ENCODE measurements at places on chromosomes 6 and 20.

DNA sequence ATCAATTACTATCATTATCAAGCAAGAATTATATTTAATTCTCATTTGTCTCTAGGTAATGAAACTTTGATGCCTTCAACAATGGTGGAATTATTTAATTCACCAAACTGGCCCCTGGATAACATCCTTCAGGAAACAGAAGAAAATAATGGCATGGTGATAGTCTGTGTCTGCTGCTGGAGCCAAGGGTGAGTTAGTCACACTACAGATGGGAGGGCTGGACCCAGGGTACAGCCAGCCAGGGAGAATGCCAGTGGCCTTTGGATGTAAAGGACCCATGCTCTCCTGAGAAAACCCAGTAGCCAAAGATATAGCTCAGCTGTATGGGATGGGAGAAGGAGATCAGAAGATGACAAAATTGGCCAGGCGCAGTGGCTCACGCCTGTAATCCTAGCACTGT is 60.0 kb upstream of the CNKSR3 start:
- no peak for DNase-seq

DNA sequence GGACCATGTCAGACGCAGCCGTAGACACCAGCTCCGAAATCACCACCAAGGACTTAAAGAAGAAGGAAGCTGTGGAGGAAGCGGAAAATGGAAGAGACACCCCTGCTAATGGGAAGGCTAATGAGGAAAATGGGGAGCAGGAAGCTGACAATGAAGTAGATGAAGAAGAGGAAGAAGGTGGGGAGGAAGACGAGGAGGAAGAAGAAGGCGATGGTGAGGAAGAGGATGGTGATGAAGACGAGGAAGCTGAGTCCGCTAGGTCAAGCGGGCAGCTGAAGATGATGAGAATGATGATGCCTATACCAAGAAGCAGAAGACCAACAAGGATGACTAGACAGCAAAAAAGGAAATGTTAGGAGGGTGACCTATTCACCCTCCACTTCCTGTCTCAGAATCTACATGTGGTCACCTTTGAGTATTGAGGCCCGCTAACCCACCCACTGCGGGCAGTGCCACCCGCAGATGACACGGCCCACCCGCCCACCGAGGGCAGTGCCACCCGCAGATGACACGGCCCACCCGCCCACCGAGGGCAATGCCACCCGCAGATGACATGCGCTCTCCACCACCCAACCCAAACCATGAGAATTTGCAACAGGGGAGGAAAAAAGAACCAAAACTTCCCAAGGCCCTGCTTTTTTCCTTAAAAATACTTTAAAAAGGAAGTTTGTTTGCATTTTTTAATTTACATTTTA is 43.3 kb downstream of the MGME1 start:
- no peak for DNase-seq

DNA sequence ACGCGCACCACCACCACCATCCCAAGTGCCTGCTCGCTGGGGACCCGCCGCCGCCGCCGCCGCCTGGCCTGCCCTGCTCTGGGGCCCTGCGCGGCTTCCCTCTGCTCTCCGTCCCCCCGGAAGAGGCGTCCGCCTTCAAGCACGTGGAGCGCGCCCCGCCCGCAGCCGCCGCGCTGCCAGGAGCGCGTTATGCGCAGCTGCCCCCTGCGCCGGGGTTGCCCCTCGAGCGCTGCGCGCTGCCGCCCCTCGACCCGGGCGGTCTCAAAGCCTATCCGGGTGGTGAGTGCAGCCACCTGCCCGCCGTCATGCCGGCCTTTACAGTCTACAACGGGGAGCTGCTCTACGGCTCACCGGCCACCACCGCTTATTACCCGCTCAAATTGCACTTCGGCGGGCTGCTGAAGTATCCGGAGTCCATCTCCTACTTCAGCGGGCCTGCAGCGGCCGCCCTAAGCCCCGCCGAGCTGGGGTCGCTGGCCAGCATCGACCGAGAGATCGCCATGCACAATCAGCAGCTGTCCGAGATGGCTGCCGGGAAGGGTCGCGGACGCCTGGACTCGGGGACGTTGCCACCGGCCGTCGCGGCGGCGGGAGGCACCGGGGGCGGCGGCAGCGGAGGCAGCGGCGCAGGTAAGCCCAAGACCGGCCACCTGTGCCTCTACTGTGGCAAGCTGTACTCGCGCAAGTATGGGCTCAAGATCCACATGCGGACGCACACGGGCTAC is 7.2 kb downstream of the PRDM13 start:
- no peak for DNase-seq

DNA sequence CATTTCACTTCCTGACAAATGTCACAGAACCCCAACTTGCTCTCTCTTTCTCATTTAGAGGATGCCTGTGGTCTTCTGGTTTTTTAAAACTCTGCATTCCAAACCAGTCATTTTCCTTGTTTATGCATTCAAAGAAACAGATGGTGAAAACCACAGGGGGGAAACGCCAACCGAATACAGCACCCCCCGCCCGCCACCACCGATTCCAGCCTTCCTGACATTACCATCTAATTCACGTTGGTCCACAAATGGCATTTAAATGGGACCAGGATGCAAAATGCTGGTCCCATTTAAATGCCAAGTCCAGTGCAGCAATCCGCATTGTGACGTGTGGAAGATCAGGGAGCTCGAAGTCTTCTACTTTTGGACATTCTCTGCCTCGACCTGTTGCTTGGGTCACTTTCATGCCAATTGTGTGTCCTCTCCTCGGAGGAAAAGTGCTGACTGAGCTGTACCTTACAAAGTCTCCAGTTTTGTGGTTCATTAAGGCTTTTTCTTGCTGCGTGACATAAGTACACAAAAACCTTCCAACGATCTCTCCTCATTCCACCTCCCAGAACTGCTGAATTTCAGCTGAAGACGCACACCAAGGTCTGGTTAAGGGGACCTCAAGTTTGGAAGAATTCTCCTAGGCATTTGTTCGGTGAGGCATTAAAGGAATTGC is 35.8 kb downstream of the NEDD9 start:
- DNase-seq: no peak

DNA sequence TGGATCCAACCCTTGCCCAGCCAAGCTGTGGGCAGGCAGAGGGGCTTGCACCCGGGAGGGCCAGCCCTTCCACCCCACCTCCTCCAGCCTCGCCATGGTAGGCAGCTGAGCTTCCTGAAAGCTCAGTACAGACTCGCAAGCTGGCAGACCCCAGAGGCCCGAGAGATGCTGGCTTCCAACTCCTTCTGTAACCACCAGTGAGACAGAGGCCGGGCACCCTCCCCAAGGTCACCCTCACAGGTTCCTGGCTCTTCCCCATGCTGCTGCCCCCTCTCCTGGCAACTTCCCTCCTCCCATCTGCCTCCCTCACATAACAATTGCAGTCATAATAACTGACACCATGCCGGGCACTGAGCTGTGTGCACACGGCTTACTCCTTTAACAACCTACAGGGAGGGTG is 26.2 kb upstream of the NOL4L start:
- DNase-seq: no peak

- DNase-seq: no peak
These were observed 620.1 kb downstream of the COL12A1 start for GRCh38 chr6:74585753-74586152.

DNA sequence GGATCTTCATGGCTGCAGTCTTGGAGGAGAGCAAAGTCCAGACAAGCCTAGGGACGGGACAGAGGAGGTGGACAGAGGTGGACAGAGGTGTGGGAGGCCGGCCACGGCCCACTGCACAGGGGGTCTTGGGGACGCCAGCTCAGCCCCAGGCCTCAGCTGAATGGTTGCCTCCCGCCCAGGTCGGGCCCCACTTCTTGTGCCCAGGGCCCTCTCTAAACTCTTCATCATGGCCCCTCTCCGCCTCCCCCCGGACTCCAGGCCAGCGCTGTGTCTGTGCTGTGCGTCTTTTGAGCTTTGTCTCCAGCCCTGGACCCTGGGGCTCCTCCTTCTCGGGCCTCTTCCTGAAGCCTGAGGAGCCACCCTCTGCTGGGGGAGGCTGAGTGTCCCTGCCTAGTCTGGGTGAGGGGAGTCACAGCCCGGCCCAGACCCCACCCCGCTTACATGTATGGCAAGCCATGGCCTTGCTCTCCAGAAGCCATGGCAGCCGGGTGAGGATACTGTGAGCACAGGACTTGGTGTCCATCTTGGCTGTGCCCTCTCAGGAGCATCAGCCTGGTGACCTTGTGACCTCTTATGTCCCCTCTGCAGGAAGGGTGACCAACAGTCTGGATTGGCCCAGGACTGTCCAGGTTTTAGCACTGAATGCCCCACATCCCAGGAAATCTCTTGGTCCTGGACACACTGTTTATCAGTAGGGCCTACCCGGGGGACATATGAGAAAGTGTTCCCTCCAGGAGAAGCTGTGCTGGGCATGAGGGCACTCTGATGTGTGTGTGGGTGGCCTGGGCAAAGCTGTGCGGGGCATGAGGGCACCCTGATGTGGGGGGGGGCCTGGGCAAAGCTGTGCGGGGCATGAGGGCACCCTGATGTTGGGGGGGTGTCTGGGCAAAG is 9.4 kb upstream of the NPBWR2 start:
- DNase-seq: no peak

GRCh38 chr6:30691208-30691847 is 544 bp upstream of the NRM start:
- no peak for DNase-seq

- DNase-seq: no peak
These were observed 259.4 kb upstream of the STXBP5 start for GRCh38 chr6:146944809-146945208.

DNA sequence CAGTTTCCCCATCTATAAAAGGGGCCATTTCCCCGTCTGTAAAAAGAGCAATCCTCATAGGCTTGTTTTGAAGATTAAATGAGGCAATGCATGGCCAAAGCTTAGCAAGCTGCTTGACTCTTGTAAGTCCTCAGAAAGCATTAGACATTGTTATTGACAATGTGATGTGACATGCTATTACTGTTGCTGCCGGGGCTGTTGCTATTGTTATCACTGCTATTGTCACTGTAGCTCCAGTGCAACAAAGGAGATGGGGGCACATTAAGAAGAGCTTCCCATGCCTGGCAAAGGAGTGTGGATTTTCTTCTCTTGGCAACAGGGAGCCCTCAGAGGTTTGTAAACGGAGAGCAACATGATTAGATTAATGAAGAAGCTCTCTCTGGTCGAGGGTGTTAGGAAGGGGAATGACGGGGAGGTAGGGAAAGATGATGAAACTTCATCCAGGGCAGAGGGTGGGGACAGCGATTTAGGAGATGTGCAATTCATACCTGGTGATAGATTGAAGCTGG is 33.1 kb upstream of the FAM83D start:
- DNase-seq: no peak

- no peak for DNase-seq
These were observed 35.2 kb downstream of the SYNDIG1 start for GRCh38 chr20:24504331-24505285.

DNA sequence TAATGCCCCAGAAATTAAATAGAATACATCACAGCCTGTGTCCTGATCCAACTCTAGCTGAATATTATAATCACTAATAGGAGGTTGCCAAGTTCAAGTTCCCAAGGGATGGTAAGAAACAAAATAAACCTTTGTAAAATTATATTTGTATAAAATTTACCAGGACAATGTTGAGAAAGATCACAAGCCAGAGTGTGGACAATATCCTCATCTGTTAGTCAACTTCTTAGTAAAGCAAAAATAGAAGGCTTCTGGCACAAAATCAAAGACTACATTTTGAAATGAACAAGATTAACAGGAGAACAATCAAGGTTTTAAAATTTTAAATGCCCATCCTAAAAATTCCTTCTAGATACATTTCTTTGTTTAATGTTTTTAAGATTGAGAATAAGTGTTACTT is 290.4 kb upstream of the HSF2 start:
- DNase-seq: no peak

GRCh38 chr6:3915076-3915791 is 66.1 kb downstream of the FAM50B start:
- DNase-seq: no peak

DNA sequence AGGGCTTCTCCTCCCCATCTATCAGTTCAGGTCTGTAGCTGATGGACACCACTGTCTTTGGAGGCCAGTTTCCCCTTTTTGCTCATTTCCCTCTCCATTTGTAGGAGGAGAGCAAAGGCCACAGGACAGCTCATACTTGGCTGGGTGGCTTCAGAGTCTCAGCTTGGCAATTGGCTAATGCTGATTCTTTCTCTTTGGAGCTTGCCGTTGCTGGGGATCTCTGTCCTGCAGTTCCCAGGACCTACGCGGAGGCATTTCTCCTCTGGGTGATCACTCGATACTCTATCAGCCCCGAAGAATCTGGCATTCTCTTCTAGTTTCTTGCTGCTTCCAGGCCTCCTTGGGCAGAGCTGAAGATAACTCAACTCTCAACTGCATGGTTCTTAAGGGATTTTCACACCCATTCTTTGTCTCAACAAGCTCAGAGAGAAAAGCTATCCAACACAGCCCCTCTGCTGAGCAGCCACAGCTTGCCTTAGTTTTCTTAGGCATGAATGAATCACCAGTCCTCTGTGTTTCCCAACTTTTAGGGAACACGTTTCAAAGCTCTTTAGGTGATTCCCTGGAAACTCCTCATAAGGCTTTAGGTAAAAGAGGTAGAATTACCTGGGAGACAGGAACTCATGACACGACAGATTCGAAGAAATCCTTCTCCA is 19.2 kb upstream of the SSR1 start:
- DNase-seq: no peak

DNA sequence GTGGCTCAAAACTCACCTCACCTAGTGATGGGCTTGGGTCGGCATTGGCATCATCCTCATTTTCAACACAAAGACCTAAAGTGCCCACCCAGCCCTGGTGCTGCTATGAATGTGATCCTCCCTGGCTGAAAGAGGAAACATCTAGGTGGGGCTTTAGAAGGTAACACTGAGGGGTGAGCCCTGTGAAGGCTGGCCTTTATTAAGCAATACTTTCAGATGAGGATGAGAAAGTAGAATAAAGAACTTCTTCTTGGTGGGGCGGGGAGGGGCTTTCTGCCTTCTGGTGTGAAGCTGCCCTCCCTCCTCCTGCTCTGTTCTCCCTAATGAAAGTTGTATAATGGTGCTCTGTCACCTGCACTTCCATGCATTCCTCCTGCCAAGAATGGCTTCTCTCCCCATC is 133.0 kb upstream of the TRAF3IP2 start:
- no peak for DNase-seq

DNA sequence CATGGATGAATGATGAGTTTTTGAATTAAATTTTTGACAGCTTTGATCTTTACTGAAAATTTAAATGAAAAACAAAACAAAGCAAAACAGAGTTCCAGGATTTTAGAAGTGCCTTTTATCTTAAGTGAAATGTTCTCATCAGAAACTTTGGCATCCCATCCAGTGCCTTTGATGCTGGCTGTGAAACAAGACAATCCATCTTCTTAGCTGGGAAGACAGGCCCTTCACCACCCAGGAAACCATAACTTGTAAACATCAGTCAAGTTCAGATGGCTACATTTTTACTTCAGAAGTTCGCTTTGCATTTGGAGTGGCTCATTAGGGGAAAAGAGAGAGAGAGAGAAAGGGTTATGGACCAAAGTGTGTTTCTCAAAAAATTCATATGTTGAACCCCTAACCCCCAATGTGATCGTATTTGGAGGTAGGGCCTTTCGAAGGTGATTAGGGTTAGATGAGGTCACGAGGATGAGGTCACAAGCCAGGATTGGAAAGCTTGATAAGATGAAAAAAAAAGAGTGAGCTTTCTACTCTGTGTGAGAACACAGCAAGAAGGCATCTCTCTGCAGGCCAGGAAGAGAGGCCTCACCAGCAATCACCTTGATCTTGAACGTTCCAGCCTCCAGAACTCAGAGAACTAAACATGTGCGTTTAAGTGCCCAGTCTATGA is 366.5 kb downstream of the PRKN start:
- no peak for DNase-seq

GRCh38 chr6:128676456-128676855 is 156.1 kb upstream of the PTPRK start:
- no peak for DNase-seq
